ENCODE measurements at places on chromosomes 3 and 15. TPM values are rescaled to one million over a fixed set of nuclear protein-coding genes. Genes with fewer than 3 reads are reported as not detected.
A peak's percentile ranks its signal among the peaks of the same experiment; 100 is the strongest.

DNA sequence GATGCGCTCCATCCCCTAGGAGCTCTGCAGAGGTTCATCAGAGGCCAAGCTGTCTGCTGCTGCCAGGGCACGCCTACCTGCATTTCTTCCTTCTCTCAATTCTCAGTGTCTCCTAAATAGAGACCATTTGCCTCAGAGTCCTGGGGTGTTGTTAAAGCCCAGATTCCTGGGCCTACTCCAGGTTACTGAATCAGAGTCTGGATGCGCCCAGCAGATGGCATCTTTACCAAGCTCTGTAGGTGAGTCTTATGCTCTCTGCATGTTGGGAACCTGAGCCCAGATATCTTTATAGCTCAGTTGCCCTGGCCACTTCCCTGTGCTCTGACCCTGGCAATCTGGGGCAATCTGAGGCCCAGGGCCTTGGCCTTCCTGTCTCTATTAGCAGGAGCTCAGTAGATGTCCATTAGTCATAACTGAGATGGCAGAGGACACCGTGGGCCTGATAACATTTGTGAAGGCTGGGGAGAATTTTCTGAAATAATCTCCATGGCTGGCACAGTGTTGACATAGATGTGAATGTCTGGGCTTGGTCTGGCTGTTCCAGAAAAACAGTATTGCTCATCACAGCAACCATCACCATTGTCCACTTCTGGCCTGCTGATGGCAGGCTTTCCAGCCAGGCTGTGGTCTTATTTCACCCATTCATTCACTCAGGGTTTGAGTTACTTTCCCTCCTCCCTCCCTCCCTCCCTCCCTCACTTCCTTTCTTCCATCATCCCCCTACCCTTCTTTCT is 13.3 kb upstream of the RBP1 start:
- DNase-seq, result no peak

ANKRD28 gene
- 61.3 TPM for total RNA-seq

ACY1 gene
- 62.8 TPM for total RNA-seq

- DNase-seq, result no peak
Measured at GRCh38 chr3:23161308-23161707, 41.8 kb upstream of the UBE2E2 start.

DNA sequence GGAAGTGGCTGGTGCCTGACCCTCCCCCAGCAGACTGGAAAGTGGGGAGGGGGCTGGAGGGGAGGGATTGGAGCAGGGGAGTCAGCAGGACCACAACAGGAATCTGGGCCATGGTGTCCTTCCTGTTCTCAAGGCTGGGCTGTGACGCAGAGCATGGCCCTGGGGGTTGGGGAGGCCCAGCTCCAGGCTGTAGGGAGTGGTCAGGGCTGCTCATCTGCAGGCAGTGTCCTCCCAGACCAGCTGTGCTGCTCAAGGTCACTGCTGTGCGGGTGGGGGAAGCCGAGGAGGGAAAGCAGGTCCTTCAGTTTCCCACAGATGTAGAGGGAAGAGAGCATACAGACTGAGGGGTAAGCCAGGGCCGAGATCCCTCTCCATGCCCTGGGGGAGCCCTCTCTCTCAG is 40.7 kb downstream of the CYP11A1 start:
- DNase-seq, result no peak

DNA sequence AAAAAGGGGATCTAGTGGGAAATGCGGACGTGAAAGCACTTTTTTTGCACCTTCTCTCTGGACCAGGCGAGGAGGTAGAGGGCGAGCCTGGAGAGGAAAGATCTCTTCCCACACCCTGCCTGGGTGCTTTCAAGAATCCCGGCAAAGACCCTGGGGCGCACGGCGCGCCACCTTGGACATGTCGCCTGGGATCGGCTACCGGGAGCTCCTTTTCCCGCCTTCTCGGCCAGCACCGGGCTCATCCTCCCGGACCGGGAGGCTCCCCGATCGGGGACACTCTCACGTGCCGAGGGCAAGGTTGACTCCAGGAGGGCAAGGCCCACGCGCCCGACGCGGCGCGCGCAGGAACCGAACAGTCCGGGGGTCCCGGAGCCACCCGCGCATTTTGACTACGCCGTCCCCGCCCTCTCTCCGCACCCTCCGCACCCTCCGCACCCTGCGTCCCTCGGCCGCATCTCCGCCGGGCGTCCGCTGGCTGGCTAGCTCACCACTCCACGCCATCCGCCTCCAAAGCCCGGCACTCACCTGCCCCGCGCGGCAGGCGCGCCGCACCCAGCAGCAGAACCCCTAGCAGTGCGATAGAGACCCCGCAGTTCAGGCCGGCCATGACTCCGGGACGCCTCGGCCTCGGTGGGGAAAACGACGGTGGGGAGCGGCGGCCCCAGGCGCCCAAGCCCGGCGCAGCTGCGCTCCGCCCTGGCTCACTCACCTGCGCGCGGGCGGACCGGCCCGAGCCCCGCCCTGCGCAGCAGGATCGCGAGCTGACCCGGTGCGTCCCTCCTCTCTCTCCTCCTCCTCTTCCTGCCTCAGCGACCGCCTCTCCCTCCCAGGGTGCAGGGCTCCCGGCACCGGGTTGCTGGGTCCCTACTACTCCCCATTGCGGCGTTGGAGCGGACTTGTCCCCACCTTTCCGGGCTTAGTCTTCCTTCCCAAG is at the start of gene CDCP1:
Gene CDCP1, minus strand, starts transcription at position 698 of the 934 bp plus-strand sequence. Its CDS starts 91 bp downstream, at position 607.
- DNase-seq, result peak; percentile 83

GRCh38 chr3:154151969-154152368 is 30.8 kb downstream of the ARHGEF26 start:
- no peak for DNase-seq

GRCh38 chr3:106711650-106712049 is 665.6 kb upstream of the CCDC54 start:
- DNase-seq, result no peak

NR1I2 gene
- total RNA-seq, result 4.4 TPM

DNA sequence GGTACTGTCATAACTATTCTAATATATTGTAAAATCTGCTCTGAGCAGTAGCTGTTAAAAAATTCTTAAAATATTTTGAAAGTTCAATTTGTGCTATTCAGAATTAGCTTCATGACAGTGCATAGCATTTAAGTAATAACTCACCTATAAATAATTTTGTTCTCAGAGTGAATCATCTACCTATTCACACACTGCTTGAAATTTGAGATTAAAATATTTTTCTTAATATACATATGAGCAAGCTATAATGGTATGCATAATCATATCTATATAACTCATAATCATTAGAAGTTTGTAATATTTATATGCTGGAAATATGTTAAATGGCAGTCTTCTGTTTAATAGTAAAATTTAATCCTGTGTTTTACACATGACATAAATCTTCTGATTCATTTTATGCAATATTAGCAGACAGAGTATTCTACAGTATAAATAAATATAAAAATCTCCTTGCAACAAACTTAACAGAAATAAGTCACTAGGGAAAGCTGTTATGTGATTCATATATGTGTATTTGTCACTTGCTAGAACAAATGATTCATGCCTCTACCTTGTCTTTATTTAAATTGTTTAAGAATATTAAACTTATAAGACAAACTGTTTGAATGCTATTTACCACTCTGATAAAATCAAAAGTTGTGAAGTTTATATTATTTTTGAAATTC is 710.8 kb downstream of the PLOD2 start:
- DNase-seq, result no peak

EXOSC7 gene
- total RNA-seq, result 84.8 TPM
